ENCODE measurements at places on chromosomes 4 and X. TPM values are rescaled to one million over a fixed set of nuclear protein-coding genes. Genes with fewer than 3 reads are reported as not detected.

The CD38 gene
- 176 TPM for total RNA-seq

The SMPX gene
- not detected for total RNA-seq

The CCSER1 gene
- not detected for total RNA-seq

The MGAT4D gene
- total RNA-seq = not detected

The LUZP4 gene
- total RNA-seq = not detected

The DLG3 gene
- 14.2 TPM for total RNA-seq

The MAGEE1 gene
- 2.2 TPM for total RNA-seq

The PLP2 gene
- total RNA-seq = 143 TPM

Data from T-helper 2 cell treated with Interferon-gamma antibody and Interleukin-4, amounts not matched to agents 100 ng/mL and 5 ng/mL, for 36 hours (primary cell).